Fibroblast of mammary gland (primary cell): ENCODE measurements at places on chromosomes 12 and 14.
A peak's percentile ranks its signal among the peaks of the same experiment; 100 is the strongest.

GRCh38 chr14:63993992-63994391 lies 141.2 kb downstream of the SYNE2 start:
- DNase-seq: peak; percentile 7

- DNase-seq: peak; percentile 50
Observed at GRCh38 chr12:20527417-20528163, 159.3 kb downstream of the PDE3A start.

DNA sequence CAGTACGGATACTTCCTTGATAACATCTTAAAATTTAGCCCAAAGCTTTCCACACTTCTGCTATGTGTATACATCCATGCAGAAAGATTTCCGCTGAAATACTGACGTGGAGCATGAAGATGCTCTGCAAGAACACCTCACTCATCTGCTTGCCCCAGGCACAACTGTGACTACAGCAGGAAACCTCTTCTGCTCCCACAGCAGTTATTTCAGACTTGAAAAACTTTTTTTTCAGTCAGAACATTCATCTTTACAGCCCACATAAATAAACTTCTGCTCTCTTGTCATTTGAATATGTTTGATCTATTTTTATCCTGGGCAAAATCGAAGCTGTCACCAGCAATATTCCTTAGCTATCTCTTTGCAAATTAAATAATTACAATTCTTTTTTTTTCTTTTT lies 6.8 kb upstream of the LRIG3 start:
- DNase-seq: no peak

GRCh38 chr14:72517736-72518135 lies 376.2 kb downstream of the DPF3 start:
- peak; percentile 38 for DNase-seq

DNA sequence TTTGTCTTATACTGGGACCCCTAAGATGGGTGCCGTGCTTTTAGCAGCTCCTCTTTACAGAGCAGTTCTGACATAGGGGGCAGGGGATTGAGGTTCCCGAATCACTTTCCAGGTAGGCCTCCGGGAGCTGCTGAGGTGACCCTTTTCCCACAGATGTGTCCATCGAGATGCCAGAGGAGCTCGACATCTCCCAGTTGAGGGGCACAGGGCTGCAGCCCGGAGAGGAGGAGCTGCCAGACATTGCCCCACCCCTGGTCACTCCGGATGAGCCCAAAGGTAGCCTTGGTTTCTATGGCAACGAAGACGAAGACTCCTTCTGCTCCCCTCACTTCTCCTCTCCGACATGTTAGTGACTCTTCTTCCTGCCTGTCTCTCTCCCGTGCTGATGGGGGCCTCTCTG lies 4.3 kb upstream of the TPI1 start:
- no peak for DNase-seq
